ENCODE measurements at places on chromosomes 5 and 9. TPM values are rescaled to one million over a fixed set of nuclear protein-coding genes. Genes with fewer than 3 reads are reported as not detected.

GPR151 gene
- not detected for total RNA-seq

WNT8A gene
- total RNA-seq, result 0.69 TPM

MYMK gene
- not detected for total RNA-seq

IFNA13 gene
- total RNA-seq, result not detected

OTP gene
- total RNA-seq, result not detected

- H3K27ac ChIP-seq, result no peak overlapping the region
- H3K27me3 ChIP-seq, result peaks cover 4% of the 10 kb centered on the region
- H3K36me3 ChIP-seq, result peaks cover 1% of the 10 kb centered on the region
- no peak for DNase-seq
- H3K4me3 ChIP-seq, result no peak overlapping the region
- no peaks in the 10 kb centered on the region for H3K4me1 ChIP-seq
Measured at GRCh38 chr9:92911511-92912475, 34.0 kb upstream of the ZNF484 start.

GRCh38 chr5:147968855-147969254 lies 62.5 kb upstream of the C5orf46 start:
- DNase-seq, result no peak
- no peak overlapping the region for H3K27ac ChIP-seq
- no peaks in the 10 kb centered on the region for H3K36me3 ChIP-seq
- peaks cover 34% of the 10 kb centered on the region for H3K4me1 ChIP-seq
- H3K4me3 ChIP-seq, result no peak overlapping the region
- no peaks in the 10 kb centered on the region for H3K27me3 ChIP-seq

GRCh38 chr5:156647034-156647451 lies 203.1 kb upstream of the PPP1R2B start:
- H3K27me3 ChIP-seq, result no peaks in the 10 kb centered on the region
- no peak overlapping the region for H3K4me3 ChIP-seq
- DNase-seq, result no peak
- no peak overlapping the region for H3K27ac ChIP-seq
- peaks cover 10% of the 10 kb centered on the region for H3K4me1 ChIP-seq

GRCh38 chr9:75378036-75378435 lies 289.7 kb downstream of the OSTF1 start:
- H3K27ac ChIP-seq, result no peak overlapping the region
- no peaks in the 10 kb centered on the region for H3K4me1 ChIP-seq
- H3K27me3 ChIP-seq, result no peaks in the 10 kb centered on the region
- no peak overlapping the region for H3K4me3 ChIP-seq

DNA sequence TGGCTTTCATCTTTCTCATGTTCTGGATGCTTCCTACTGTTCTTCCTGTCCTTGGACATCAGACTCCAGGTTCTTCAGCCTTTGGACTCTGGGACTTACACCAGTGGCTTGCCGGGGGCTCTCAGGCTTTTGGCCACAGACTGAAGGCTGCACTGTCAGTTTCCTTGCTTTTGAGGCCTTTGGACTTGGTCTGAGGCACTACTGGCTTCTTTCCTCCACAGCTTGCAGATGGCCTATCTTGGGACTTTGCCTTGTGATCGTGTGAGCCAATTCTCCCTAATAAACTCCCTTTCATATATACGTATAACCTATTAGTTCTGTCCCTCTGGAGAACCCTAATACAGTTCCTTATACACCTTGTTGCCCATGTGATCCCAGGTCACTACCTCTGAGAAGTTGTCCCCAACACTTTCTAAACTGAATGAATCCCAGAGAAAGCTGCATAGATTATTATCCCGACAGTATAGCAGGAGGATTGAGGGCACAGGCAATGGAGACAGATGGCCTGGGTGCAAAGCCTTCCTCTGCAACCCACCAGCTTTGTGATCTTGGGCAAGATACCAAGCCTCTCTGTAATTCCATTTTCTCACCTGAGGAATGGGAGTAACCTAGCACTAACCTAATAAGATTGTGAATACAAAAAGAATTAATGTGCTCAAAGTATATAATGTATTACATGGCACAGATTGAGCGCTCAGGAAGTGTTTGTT lies 449.6 kb upstream of the BRINP1 start:
- H3K27ac ChIP-seq, result no peak overlapping the region
- no peak for DNase-seq
- H3K36me3 ChIP-seq, result no peaks in the 10 kb centered on the region
- H3K4me3 ChIP-seq, result no peak overlapping the region

GRCh38 chr9:97905228-97905627 lies 17.1 kb downstream of the TRMO start:
- H3K27ac ChIP-seq, result no peak overlapping the region
- H3K27me3 ChIP-seq, result peaks cover 2% of the 10 kb centered on the region
- H3K36me3 ChIP-seq, result peaks cover 15% of the 10 kb centered on the region
- DNase-seq, result no peak
- H3K4me3 ChIP-seq, result no peak overlapping the region

GRCh38 chr5:146586752-146587151 lies 70.8 kb upstream of the GPR151 start:
- H3K36me3 ChIP-seq, result no peaks in the 10 kb centered on the region
- DNase-seq, result no peak
- no peaks in the 10 kb centered on the region for H3K4me1 ChIP-seq
- no peak overlapping the region for H3K27ac ChIP-seq

DNA sequence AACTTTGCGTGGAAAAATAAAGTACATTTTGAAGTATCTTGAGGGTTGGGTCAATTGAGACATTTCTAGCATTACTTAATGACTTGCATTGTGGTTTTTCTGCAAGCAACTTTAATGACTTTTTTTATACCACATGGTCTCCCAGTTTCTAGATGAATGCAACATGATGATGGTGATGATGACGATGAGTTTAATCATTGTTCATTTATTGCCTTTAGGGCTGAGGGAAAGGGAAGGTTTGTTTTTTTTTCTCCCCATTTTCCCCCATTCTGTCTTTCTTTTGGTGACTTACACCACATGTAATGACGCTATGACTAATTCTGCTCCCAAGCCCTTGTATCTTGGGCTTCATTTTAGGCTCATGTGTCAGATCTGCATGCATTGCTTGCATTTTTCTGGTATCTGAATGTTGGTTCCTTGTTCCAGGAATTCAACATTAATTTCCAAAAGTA lies 57.7 kb upstream of the NXNL2 start:
- no peak for DNase-seq
- no peaks in the 10 kb centered on the region for H3K27me3 ChIP-seq
- H3K4me3 ChIP-seq, result no peak overlapping the region
- no peak overlapping the region for H3K27ac ChIP-seq
- no peaks in the 10 kb centered on the region for H3K4me1 ChIP-seq

GRCh38 chr5:86461169-86461956 lies 156.4 kb upstream of the COX7C start:
- no peak overlapping the region for H3K4me3 ChIP-seq
- peaks cover 3% of the 10 kb centered on the region for H3K27me3 ChIP-seq
- H3K4me1 ChIP-seq, result no peaks in the 10 kb centered on the region
- no peak overlapping the region for H3K27ac ChIP-seq

GRCh38 chr5:72369301-72369700 lies 49.1 kb downstream of the PTCD2 start:
- no peak overlapping the region for H3K27ac ChIP-seq
- H3K4me1 ChIP-seq, result peaks cover 4% of the 10 kb centered on the region
- no peak for DNase-seq

DNA sequence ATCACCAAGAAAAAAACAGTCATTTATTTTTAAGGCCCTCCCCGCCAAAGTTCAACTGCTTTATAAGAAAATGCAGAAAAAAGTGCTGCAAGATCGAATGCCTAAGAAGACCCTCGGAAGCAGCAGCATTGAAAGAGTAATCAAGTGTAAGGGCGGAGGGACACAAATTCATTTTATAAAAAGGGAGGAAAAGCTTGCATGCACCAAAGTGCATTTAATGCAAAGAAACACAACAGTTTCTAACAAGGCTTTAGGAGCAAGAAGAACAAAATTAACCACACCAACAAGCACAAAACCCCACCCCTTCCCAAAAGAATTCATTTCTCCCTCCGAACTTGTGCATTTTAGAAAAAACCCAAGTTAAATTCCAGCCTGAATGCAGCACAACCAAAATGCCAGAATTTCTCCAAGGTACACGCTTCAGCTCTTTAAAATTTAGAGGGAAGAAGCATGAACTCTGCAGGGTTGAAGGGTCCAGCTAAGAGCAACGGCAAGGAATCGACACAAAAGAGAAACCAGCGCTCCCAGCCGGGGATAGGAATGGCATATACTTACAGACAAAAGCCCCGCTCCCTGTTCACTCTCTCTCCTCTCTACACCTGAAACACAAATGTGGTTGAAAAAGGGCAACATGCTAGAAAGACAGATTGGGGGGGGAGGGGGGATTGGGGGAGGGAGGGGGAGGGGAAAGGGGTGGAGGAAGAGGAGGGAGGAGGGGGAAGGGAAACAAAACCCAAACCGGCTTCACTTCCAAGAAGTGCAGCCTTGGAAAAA lies at the start of gene NREP:
Gene NREP (minus strand): TSS at position 614 of the 774 bp plus-strand sequence. CDS start 1,422 bp downstream, outside the sequence.
- peaks cover 29% of the 10 kb centered on the region for H3K4me1 ChIP-seq
- peaks cover 8% of the 10 kb centered on the region for H3K27me3 ChIP-seq
- peak; percentile 36 for DNase-seq
- H3K36me3 ChIP-seq, result peaks cover 9% of the 10 kb centered on the region
- H3K4me3 ChIP-seq, result peak within 1 kb of the TSS; percentile 98

- DNase-seq, result no peak
- peaks cover 19% of the 10 kb centered on the region for H3K27me3 ChIP-seq
- H3K4me1 ChIP-seq, result no peaks in the 10 kb centered on the region
- H3K4me3 ChIP-seq, result peak overlapping the region; percentile 13
- H3K27ac ChIP-seq, result no peak overlapping the region
Measured at GRCh38 chr9:136206602-136207275, 1.8 kb upstream of the LHX3 start.

- H3K4me3 ChIP-seq, result no peak overlapping the region
- H3K27me3 ChIP-seq, result peaks cover 5% of the 10 kb centered on the region
- H3K4me1 ChIP-seq, result no peaks in the 10 kb centered on the region
- H3K36me3 ChIP-seq, result no peaks in the 10 kb centered on the region
- H3K27ac ChIP-seq, result no peak overlapping the region
Measured at GRCh38 chr5:4191041-4191440, 595.4 kb downstream of the IRX1 start.

DNA sequence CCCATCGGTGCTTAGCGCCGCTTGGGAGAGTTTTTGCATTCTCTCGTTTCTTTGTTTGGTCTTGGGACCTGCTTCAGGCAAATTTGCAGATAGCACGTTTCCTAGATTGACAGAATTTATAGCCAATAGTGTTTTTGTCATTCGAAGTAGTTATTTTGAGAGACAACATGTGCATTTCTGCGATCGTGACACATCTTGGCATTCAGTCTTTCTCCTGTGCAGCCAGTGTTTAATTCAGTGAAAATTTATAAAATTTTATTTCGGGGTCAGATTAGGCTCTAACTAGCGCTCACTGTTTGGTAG lies 830 bp downstream of the PRRC1 start:
- peaks cover 14% of the 10 kb centered on the region for H3K4me1 ChIP-seq
- H3K27ac ChIP-seq, result peak overlapping the region; percentile 39
- H3K4me3 ChIP-seq, result peak overlapping the region; percentile 91

GRCh38 chr5:61817472-61818326 lies 485.6 kb downstream of the ZSWIM6 start:
- no peak overlapping the region for H3K4me3 ChIP-seq
- H3K27me3 ChIP-seq, result peaks cover 2% of the 10 kb centered on the region
- H3K4me1 ChIP-seq, result peaks cover 14% of the 10 kb centered on the region
- peak; percentile 52 for DNase-seq
- no peaks in the 10 kb centered on the region for H3K36me3 ChIP-seq
- H3K27ac ChIP-seq, result no peak overlapping the region

DNA sequence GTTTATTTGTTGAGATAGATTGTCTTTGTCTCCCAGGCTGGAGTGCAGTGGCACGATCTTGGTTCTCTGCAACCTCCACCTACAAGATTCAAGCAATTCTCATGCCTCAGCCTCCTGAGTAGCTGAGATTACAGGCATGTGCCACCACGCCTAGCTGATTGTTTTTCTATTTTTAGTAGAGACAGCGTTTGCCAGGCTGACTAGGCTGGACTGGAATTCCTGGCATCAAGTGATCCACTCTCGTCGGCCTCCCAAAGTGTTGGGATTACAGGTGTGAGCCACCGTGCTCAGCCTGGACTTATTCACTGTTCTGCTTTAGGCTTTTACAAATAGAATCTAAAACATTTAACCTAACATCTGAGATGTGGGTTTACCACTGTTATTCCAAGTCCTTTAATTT lies 91.3 kb downstream of the COMMD10 start:
- DNase-seq, result no peak
- no peak overlapping the region for H3K4me3 ChIP-seq
- peaks cover 2% of the 10 kb centered on the region for H3K27me3 ChIP-seq
- H3K27ac ChIP-seq, result no peak overlapping the region
- H3K4me1 ChIP-seq, result no peaks in the 10 kb centered on the region

DNA sequence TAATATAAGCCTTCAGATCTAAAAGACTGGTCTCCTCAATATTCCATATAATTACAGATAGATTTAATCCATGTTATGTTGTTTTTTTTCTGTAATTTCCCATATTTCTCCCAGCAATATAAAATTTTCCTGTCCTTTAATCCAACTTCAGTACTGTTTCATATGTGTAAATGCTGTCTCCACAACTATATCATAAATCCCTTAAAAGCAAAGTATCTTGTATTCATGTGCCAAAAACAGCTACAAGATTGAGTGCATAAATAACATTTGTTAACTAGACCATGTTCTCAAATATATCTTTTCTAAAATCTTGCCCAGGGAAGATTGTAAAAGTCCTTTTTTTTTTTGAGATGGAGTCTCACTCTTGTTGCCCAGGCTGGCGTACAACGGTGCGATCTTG lies 35.0 kb upstream of the PDCL start:
- no peaks in the 10 kb centered on the region for H3K4me1 ChIP-seq
- no peak for DNase-seq
- peaks cover 2% of the 10 kb centered on the region for H3K27me3 ChIP-seq
- peaks cover 33% of the 10 kb centered on the region for H3K36me3 ChIP-seq

- H3K27ac ChIP-seq, result peak overlapping the region; percentile 87
- peaks cover 8% of the 10 kb centered on the region for H3K27me3 ChIP-seq
- H3K4me1 ChIP-seq, result peaks cover 33% of the 10 kb centered on the region
- H3K36me3 ChIP-seq, result peaks cover 34% of the 10 kb centered on the region
- no peak for DNase-seq
Measured at GRCh38 chr9:127518091-127518856, 67.0 kb downstream of the LRSAM1 start.

- no peak overlapping the region for H3K4me3 ChIP-seq
- no peaks in the 10 kb centered on the region for H3K27me3 ChIP-seq
- H3K4me1 ChIP-seq, result peaks cover 20% of the 10 kb centered on the region
- H3K27ac ChIP-seq, result no peak overlapping the region
- no peaks in the 10 kb centered on the region for H3K36me3 ChIP-seq
- DNase-seq, result no peak
Measured at GRCh38 chr5:60455589-60455988, 244.4 kb downstream of the DEPDC1B start.

DNA sequence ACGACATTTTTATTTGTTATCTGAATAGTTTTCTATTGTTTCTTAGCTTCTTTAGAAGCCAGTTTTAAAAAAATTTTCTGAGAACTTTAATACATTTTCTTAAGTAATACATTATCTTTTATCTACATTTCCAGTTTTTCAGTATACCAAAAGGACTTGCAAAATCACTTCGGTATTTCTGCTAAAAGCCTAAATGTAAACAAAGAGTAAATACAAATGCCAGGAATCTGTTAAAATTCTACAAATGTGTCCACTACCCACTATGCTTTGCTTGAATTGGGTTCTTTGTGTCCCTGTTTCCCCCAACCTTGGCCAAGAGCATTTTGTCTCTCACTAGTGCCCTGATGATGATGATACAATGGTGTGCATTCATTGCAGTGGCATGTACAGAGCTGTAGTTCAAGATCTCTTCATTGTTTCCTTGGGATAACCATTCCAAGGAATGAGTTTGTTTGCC lies 611.2 kb downstream of the NR2F1-AS1 start:
- no peak overlapping the region for H3K27ac ChIP-seq
- H3K4me3 ChIP-seq, result no peak overlapping the region
- no peaks in the 10 kb centered on the region for H3K27me3 ChIP-seq
- no peaks in the 10 kb centered on the region for H3K36me3 ChIP-seq
